ENCODE measurements at places on chromosomes 7 and 10.

GRCh38 chr10:99161165-99161564 is 74.5 kb downstream of the HPSE2 start:
- DNase-seq: no peak

- DNase-seq: no peak
Observed at GRCh38 chr10:20202337-20202736, 386.1 kb downstream of the PLXDC2 start.

DNA sequence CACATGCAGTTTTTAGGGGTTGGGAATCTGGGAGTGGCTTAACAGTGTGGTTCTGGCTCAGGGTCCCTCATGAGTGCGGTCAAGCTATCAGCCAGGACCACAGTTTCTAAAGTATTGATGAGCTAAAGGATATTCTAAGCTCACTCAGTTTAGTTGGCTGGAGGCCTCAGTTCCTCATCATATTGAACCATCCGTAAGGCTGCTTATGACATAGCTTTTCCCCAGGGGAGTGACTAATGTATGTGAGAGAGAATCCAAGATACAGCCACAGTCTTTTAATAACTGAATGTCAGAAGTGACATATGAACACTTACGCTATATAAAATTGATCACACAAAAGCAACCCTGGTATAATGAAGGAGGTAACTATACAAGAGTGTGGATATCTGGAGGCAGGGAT is 245.3 kb downstream of the POLR1F start:
- DNase-seq: no peak

DNA sequence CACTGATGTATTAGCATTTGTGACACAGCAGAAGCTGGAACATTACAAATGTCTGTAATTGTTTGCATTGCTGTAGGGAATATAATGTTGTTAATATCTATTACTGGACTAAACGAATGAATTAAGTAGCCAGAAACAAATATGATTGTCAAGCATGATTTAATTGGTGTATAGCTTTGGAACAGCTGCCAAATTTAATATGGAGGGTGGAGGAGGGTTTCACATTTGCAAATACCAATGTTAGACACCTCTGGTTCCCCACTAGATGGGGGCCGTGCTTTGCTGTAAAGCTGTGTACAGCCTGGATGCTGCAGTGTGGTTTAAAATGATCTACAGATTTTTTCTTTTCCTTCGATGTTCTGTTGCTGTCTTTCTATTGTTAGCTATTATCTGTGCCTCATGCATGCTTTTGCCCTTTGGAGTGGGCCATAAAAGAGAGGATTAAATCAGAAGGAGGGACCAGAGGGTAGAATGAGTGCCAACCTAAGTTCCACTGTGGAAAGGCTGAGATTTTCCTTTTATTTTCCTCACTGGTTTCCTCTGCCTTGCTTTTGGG is 23.1 kb downstream of the DNAJB9 start:
- no peak for DNase-seq

- no peak for DNase-seq
Observed at GRCh38 chr10:1107004-1107403, 50.8 kb downstream of the WDR37 start.

DNA sequence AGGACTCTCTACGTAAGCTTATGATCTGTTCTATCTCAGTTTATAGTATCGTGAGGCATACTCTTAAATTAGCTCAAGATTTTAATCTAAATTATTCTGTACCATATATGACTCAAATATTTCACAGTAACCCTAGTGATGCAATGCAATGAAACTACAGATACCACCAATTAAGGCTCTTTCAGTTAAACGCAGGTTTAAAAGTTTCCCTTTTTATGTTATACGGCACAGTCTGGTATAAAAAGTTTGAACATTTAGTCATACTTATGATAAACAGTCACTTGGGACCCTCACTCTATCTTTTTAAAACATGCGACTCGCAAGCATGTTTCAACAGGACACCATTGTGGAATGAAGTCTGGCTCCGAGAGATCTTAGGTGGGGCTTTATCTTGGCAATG is 107.2 kb downstream of the CDK6 start:
- DNase-seq: no peak

DNA sequence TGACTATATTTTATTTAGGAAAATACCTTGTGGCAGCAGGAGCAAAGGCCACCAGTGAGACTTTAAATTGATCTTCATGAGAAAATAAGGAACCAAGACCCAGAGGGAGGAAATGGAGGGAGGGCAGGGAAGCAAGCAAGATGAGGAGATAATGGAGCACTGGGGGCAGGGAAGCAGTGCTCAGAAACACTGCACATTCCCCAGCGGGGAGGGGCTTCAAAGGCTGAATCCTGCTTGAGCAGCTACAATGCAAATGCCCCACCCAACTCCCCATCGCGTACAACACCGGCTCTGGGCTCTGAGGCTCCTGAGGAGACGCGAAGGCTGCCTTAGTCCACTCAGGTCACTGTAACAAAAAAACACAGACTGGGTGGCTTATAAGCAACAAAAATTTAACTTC is 503.8 kb downstream of the GRID1 start:
- no peak for DNase-seq

- DNase-seq: no peak
Observed at GRCh38 chr7:106312099-106312871, 27.5 kb upstream of the NAMPT start.

DNA sequence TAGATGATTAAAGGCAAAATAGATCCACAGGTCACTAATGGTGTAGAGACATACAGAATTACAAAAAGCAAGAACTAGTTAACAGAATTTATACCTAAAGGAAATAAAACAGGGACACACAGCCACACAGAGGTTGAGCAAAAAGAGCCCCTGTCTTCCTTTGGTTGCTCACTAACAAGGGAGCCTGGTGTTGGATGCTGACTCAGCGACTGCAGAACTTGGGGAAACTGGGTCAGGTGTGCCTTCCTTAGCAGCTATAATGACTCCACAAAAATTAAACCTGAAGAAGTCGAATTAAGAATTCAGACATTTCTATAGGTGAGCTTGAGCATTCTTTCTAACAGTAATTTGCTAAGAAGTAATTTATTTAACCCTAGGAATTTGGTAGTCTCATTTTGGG is 15.0 kb downstream of the POM121L12 start:
- DNase-seq: no peak

GRCh38 chr7:141328290-141328689 is 222.9 kb upstream of the AGK start:
- no peak for DNase-seq

DNA sequence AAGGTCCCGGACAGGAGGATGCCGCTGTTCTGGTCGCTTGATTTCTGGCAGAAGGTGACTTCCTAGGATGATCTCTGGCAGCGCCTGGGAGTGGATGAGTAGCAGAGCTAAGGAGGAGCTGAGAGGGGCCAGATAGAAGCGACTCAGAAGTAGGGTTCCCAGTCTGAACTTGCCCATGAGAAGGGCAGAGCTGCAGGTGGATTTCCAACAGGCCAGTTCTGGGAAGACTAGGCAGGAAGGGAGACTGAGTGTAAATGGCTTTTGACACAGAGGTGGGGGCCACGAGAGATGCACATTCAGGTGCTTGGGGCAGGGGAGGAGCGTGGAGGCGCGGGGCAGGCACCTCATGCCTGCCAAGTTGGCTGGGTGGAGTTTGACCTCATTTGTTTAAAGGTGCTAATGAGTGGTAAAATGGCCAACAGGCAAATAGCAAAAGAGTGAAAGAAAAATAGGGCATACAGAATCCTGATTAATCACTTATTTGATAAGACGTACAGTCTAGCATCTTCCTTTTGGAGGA is 58.8 kb downstream of the SHH start:
- DNase-seq: no peak

GRCh38 chr10:955127-955819 is 23.8 kb upstream of the LARP4B start:
- DNase-seq: no peak

GRCh38 chr10:118139321-118139720 is 92.6 kb upstream of the RAB11FIP2 start:
- DNase-seq: no peak

DNA sequence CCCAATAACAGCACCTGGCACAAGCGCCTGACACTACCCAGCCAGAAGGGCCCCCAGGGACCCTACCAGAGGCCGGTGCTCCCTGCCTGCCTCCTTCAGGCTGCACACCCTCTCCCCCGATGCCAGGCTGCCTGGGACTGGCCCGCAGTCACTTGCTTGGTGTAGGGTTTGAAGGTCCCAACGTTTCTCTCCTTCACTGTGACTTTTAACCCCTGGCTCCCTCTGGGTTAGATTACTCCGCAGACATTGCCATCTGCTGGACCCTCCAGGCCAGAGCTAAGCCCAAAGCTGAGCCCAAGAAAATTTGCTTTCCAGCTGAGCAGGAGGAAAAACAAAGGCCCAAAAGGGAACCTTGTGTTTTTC is 6.9 kb downstream of the CDHR1 start:
- DNase-seq: no peak

DNA sequence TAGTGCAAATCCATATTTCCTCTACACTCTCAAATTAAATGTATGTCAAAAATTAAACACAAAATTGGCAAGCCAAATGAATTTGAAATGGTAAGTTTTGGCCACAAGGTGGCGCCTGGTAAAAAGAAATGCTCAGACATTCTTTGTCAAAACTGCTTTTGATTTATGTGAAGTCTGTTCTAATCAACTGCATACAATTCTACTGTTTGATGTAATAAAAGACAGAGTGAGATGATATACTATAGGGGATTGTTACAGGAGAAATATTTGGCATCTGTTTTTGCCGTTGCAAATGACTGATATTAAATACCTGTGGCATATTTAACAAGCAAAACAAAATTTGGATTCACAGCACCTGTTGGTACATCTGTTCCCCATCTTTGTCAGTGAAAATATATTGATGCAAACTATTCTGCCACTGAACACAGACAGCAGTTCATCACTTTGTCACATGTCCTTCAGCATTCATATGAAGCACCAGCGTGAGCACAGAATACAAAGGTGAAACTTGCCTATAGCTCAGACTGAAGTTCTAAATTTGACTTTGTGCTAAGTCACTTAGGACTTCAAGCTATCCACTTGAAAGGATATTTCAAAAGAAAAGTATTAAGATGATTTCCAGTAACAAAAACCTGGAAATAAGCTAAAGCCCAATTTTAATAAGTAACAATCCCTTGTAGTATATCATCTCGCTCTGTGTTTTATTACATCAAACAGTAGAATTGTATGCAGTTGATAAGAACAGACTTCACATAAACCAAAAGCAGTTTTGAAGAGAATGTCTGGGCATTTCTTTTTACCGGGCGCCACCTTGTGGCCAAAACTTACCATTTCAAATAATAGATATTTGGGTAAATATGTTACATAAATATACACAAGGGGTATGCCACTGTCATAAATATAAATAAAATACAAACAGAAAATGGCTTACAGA is 10.2 kb upstream of the CH25H start:
- peak; percentile 55 for DNase-seq

GRCh38 chr10:109769966-109770365 is 153.3 kb downstream of the XPNPEP1 start:
- DNase-seq: no peak

DNA sequence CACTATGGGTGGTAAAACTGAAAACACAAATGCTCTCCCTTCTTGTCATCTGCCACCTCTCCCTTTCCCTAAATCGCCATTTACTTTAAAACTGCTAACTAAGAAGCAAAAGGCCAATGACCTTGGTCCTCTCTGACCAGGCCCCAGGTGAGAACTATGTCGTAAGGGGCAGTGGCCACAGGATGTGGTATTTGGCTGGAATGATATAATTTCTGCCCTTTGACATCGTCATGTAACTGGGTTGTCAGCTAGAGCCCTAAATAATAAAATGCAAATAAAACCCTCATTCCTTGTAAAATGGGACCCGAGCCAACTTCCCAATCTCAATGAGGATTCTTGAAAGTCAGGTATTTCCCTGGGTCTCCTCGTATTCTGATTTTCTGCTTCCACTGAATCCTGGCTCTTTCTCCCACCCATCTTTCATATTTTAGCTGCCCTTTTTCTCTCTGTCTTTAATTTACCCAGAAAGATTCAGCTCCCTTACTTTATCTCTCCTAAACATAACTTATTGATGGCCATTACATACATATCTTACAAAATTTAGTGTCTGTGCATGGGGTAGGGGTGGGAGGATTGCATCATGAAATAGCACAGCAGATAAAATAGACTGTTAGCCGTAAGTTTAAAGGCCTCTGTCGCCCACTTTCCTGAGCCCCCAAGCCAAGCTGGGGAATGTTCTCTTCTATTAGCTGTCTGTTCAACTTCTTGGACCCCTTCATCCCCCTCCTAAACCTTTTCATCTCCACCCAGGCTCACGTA is 3.2 kb upstream of the EEPD1 start:
- DNase-seq: no peak

GRCh38 chr7:134724606-134725005 is 54.8 kb upstream of the CALD1 start:
- peak; percentile 6 for DNase-seq

GRCh38 chr10:69406816-69407580 is 9.7 kb downstream of the TACR2 start:
- DNase-seq: no peak

DNA sequence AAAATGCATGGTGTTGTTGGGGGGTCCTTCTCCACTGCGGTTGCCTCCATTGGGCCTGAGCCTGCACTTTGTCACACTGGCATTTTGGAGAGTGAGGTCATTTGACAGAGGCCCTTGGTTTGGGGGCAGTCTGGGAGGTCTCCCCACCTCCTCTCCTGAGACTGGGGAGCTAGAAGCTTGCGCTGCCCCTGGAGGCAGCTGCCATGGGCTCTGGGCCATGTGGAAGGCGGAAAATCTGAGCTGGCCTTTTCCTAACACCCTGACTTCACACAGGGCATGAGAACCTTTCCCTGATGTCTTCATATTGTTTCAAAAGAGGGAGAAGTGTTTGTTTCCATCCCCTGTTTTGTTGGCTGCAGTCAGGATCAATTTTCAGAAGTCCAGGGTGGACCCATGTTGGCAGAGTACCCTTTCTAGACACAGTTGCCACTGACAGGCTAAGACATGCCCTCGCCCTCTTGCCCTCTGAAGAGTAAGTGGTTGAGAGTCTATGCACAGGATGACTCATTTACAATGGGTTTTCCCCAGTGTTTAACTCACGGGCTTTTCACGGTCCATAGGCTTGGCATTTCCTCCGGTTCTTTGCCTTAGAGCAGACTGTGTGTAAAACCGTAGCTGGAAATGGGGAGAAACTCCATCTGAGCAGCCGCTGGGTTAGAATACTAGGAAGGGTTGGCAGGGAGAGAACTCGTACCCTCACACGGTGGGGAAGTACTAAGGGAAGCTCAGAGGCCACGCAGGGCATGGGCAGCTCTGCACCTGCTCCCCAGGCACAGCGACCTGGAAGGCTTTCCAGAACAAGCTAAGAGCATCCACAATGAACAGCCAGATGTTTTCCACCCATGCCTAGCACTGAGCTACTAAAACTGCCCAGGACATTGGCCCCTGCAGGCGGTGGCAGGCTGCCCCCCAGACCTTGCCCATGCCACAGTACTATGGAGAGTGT is 655.0 kb downstream of the SDK1 start:
- DNase-seq: peak; percentile 89

- DNase-seq: no peak
Observed at GRCh38 chr10:25575343-25575742, 358.7 kb upstream of the MYO3A start.

- peak; percentile 67 for DNase-seq
Observed at GRCh38 chr7:123682690-123683089, 27.0 kb downstream of the LMOD2 start.

Measured in Caki2 (cell line).